ENCODE measurements at places on chromosomes 16 and 17.

DNA sequence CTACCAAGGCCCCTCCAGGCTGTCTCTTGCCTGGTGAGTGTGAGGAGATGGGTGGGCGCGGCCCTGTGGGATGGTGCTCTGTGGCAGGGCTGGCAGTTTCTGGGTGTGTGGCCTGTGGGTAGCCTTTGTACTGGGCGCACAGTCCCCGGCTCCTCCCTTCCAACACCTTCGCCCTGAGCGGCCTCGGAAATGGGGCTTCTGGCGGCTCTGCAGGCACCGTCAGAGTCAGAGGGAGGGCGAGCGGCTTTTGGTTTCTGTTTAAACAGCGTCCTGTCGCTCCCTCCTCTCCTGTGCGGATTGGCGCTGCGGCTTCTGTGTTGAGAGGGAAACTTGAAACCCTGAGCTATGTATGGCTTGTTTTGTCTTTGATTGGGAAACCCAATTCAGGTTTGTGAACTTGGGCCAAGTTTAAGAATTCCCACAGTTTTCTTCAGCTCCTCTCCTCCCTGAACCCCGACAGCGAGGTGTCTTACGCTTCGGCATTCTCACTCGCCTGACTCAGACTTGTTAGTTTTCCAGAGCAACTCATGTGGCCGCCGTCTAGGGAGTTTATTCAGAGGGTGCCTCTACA, 8.3 kb upstream of the ZNF750 start:
- DNase-seq = no peak

DNA sequence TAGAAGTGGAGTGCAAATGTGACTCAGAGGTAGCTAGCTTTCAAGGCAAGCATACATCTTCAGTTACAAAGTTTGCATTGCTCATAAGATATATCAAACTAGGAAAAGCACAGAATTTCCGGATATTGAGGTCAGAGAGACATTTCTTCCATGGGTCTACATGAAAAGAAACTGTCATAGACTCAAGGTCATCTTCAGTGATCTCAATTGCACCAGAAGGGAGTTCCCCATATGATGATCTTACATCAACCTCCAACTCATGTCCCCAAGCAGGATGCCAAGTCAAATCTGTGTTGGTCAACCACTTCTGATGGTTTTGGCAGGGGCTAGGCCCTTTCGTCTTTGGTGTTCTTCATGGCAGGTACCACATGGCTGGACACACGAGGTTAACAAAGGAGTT, 459.9 kb upstream of the MAF start:
- DNase-seq = no peak

DNA sequence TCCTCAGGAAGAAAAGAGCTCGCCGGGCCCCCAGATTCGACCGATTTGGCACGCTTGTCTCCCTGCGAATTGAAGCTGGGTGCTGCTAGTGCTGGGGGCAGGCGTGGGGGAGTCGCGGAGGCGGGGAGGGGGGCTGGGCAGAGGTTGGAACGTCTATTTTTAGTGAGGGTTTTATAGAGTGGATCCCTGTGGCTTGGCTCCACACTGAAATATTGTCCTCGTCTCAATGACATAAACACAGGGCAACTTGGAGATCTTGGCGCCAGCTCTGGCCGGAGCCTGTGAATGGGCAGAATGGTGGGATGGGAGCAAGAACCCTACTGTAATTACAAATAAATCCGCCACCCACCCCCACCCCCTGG, 15.7 kb upstream of the NOG start:
- no peak for DNase-seq

- DNase-seq = no peak
These were observed 45.4 kb downstream of the NDEL1 start for GRCh38 chr17:8481089-8481488.

GRCh38 chr17:63774969-63775265, 947 bp downstream of the DDX42 start:
- DNase-seq = no peak

DNA sequence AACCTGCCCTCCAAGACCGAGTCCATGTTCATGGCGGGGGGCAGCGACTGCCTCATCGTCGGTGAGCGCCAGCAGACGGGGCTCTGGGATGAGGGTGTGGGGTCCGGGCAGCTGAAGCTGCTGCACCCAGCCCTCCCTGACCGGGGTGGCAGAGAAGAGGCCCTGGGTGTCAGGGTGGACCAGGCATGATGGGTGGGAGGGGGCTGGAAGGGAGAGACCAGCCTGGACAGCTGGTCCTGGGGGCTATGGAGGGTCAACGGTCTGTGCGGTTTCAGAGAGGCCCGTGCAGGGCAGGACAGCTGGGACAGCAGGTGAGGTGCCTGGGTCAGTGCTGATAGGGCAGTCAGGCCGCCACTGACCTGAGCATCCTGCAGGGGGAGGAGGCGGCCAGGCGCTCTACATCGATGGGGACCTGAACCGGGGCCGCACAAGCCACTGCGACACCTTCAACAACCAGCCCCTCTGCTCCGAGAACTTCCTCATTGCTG, 13.3 kb upstream of the ATP6V0C start:
- no peak for DNase-seq

GRCh38 chr17:83098241-83099085, 19.1 kb downstream of the METRNL start:
- DNase-seq = no peak

DNA sequence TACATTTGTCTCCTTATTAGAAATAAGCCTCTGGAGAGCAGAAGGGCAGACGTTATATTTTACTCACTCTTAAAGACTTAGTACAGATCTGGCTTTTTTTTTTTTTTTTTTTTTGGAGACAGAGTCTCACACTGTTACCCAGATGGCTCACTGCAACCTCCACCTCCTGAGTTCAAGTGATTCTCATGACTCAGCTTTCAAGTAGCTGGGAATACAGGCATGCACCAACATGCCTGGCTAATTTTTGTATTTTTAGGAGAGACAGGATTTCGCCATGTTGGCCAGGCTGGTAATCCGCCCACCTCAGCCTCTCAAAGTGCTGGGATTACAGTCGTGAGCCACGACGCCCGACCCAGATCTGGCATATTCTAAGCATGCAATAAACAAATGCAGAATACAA, 36.4 kb upstream of the TMEM97 start:
- DNase-seq = no peak

DNA sequence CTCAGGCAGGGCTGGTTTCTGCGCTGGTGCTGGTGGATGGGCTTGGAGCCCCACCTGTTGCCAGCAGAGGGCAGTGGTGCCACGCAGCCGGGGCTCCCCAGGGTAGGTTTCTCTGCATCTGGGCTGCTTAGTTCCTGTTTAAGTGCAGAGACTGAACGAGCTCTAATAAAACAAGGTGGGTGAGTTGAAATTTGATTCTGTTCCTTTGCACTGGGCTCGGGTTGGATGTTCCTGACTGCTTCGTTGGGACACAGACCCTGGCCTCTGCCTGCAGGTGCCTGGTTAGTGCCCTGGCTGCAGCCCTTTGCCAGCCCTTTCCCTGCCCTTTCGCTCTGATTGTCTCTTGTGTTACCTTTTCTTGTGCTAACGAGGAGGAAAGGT, 30.0 kb downstream of the TBCD start:
- peak; percentile 89 for DNase-seq

DNA sequence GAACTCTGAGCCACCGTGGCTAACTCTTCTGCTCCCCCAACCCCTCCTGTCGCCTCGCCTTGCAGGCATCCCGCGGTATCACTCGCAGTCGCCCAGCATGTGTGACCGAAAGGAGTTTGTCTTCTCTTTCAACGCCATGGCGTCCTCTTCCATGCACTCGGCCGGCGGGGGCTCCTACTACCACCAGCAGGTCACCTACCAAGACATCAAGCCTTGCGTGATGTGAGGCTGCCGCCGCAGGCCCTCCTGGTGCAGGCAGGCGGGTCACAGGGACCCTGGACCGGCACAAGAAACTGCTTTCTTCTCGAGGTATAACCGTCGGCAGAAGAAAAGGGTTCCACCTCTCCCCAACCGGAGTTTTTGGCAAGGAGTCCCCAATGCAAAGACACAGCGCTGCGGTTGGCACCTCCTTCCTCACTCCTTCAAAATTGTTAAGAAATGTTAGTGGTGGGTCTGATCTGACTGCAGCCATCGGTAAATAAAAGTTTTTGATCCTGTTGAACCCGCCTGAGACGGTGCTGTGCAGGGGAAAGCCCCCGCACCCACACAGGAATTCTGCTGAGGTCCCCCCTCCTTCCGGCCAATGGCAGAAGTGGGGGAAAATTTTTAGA, 2.6 kb downstream of the FOXF1 start:
- no peak for DNase-seq

GRCh38 chr17:49820773-49821172, 27.1 kb downstream of the TAC4 start:
- no peak for DNase-seq

DNA sequence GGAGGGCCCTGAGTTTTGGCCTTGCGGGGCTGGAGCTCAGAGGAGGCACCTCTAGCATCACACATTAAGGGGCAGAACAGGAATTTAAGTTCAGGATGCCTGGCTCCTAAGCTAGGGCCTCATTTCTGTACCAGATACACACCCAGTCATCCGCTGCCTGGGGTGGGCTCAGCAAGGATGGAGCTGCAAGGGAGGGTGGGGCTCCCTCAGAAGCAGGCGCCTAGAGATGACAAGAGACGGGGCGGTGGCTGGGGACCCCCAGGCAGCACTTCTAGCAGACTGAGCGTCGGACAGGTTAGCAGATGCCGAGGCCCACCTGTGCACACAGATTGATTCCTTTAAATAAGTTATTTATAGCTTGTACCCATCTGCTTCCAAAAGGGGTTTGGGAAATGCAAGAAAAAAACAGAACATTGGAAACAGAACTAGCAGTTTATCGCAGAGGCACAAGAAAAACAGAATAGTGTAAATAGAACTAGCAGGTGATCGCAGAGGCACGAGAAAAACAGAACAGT, 47.6 kb upstream of the CBFA2T3 start:
- no peak for DNase-seq

- no peak for DNase-seq
These were observed 9.9 kb downstream of the TBX4 start for GRCh38 chr17:61461967-61462718.

DNA sequence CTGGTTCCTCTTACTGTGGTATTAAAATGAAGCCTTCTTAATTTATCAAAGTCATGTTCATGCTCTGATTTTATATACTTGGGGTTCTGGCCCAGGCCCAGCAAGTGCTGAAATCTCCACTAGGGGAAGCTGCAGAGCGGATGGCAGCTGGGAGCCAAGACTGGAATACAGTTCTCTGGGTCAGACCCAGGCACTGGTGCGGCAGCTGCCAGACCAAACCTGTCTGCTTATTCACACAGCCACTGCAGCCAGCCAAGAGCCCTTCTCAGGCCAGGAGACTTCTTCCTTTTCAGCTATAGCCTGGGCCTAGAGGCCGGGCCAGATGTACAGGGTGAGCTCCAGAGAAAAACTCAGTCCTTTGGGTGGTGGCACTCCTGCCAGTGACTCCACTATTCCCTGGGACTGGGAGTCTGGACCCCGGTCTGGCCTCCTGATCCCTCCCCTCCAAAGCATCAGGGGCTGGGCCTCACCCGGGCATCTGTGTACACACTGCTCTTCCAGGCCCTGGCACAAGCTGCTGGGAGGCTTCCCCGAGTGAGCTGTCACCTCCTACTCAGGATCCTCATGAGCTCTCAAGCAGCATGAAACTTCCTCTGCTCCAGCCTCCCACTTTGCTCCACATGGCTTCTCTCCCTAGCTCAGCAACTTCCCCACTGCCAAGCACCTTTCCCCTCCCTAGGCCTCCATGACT, 24.4 kb downstream of the ATP6V0D1 start:
- DNase-seq = no peak

GRCh38 chr17:67531291-67531690, 154.2 kb downstream of the PITPNC1 start:
- DNase-seq = no peak

- DNase-seq = no peak
These were observed 21.5 kb downstream of the ITGAL start for GRCh38 chr16:30493941-30494488.

GRCh38 chr17:40323391-40324381, 14.7 kb downstream of the RARA start:
- DNase-seq = no peak

GRCh38 chr17:21214777-21215541, 998 bp upstream of the TMEM11 start:
- peak; percentile 31 for DNase-seq

- DNase-seq = no peak
These were observed 10.6 kb downstream of the CHMP1A start for GRCh38 chr16:89646906-89647305.

- no peak for DNase-seq
These were observed 126.6 kb downstream of the CMIP start for GRCh38 chr16:81571175-81571574.

- peak; percentile 74 for DNase-seq
These were observed 1.7 kb upstream of the ZNF423 start for GRCh38 chr16:49857423-49858181.

GRCh38 chr17:1053661-1054360, 56.9 kb downstream of the TIMM22 start:
- no peak for DNase-seq

- DNase-seq = no peak
These were observed 27.3 kb downstream of the KDM8 start for GRCh38 chr16:27230562-27231001.

DNA sequence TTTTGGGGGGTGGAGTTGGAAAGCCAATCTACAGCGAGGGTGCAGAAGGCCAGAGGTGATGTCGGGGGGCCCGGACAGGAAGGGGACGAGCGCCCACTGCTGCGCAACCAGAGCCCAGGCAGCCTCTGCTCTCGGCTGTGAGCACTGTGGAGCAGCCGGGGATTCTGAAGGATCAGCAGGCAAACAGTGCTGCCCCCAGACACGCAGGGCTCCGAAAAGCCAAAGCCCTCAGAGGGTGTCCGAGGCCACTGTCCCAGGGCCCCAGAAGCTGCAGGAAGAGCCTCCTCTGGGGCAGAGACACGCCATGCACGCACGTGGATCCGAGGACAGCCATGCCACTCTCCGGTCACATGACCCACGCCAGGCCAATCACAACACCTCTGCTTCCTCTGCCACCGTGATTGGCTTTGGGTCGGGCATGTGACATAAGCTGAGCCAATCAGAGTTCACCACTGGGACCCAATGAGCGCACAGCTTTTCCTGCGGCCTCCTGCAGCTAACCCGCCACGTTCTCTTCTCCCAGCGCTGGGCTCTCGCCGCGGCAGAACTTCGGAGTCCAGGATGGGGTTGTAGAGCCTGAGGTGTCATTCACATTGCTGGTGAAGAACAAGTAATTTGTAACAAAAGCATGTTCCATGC, 40.7 kb downstream of the ACTG1 start:
- no peak for DNase-seq

GRCh38 chr17:73174126-73174525, 9.3 kb downstream of the SSTR2 start:
- DNase-seq = no peak

DNA sequence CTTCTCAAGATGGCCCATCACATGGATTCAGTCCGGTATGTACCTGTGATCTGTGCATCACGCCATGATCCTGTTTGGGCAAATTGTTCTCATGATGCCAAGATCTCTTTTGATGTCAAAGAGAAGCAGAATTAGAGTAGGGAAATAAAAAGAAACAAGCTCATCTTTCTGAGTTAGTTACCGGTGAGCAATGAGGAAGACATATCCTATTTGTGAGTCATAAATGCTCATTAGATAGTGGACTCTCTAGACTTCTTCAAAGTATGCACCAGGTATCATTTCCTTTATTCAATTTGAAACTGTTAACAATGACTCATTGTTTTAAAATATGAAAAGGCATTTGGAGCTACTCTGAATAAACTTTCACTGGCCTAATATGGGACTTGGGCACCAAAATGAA, 8.0 kb upstream of the KRTAP4-12 start:
- DNase-seq = no peak
